Prostate gland (tissue), 2 donors: ENCODE measurements at places on chromosomes 2 and 18.

GRCh38 chr2:232479341-232480200 is 8.1 kb downstream of the ECEL1 start:
- no peak for DNase-seq

DNA sequence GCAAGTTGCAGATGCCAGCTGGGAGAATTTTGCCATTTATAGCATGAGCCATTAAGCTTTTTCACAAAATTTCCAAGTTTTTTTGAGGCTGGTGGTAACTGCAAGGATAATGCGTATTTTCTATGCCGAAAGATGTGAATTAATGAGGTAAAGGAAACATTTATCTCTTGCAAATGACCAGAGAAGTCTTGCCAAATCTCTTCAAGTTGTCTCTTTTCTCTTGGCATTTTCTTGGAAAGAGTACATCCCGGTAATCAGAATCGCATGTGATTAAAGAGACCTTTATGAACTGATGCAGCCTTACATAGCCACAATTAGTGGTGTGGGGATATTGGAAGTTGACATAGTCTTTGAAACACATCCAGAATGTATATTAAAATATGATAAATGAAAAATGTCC is 136.5 kb upstream of the MMADHC start:
- DNase-seq: no peak

- DNase-seq: no peak
Observed at GRCh38 chr2:223560749-223561435, 41.3 kb downstream of the SCG2 start.

DNA sequence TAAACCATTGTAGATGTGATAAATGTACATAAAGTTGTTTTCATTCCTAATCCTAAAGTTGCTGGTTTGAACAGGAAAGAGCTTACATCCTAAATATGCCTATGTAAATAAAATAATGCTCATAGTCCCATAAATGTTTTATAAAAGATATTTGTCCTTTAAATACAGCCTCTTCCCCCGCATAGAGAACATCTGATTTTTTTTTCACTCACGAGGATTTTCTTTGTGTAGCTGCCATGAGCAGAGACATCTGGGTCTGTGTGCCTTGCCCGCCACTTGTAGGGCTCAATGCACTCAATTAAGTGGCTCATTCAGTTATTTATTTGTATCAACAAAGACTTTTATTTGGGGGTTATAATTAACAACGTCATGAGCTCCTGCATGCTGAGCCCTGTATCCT is 72.8 kb downstream of the SOWAHC start:
- DNase-seq: no peak

- no peak for DNase-seq
Observed at GRCh38 chr2:105972246-105972645, 221.9 kb downstream of the UXS1 start.

DNA sequence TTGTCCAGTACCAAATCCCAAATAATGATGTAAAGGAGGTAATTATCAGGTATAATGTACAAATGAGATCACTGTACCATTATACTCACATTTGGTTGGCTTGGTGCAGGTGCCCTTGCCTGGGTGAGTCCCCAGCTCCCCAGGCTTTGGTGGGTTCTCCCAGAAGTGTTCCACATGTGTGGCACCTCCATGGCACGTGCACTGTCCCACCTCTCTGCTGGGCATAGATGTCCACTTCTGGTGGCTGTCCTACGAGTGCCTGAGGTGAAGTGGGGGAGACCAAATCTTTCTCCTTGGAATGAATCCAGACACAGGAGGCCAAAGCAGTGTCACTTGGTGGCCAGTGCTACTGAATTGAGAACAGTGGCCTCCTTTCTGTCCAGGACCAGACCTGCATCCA is 162.4 kb upstream of the SESTD1 start:
- no peak for DNase-seq

- DNase-seq: no peak
Observed at GRCh38 chr2:241939541-241939940, 70.0 kb downstream of the RTP5 start.

- DNase-seq: no peak
Observed at GRCh38 chr2:231820786-231821303, 34.6 kb downstream of the COPS7B start.

DNA sequence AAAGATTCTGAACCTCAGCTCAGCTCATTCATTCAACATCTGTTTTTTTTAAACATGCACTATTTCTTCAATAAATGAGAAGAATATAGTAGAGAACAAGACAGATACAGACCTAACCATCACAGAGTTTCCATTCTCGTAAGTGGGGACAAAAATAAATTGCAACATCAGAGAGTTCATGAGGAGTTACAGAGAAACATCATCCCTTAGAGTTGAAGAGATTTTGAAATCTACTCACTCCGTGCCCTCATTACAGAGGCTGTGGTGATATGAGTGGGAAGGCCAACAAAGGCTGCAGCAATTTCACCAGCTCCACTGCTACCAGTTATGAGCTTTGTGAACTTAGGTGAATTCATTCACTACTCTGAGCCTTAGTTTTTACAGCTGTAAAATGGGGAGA is 399.3 kb downstream of the BCL11A start:
- DNase-seq: no peak

GRCh38 chr2:18078216-18078615 is 199.7 kb downstream of the KCNS3 start:
- no peak for DNase-seq

DNA sequence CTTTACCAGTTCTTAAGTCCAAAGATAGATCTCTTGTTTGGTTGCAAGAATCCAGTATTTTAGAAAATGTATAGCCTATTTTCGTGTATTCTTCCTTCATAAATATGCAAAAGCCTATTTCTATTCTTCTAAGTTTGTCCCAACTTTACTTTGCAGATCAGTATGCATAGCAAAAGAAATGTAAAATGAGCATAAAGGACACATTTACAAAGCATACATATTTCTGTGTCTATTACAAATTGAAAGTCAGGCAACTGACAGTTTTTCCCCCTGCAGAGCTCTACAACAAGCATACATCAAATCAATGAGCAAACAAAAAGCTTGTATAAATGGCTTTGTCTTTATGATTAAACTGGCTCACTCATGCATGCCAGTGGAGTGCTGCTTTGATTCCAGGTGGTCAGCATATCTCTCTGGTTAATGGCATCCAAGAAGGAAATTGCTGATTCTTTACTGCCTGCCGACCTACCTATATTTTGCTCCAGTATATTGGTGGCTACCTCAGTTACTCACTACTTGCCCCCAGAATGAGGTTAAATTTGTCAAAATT is 10.0 kb upstream of the VPS54 start:
- no peak for DNase-seq

- no peak for DNase-seq
Observed at GRCh38 chr2:17587469-17587868, 47.0 kb downstream of the VSNL1 start.

DNA sequence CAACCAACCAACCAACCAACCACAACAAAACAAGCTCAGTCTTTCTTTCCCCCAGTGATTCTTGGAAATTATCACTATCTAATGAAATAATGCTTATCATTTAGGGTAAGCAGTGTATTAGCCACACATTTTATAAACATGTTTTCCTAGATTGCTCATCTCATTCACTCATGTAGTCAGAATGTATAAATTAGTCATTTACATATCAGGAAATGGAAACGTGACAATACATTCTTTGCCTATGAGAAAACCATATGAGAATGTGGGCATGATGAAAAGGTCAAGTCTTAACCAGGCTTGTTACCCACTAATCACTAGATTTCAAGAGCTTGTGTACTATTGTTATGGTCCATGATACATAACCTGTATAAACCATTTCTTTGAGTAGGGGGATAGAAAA is 1583.4 kb upstream of the PIK3C3 start:
- DNase-seq: no peak

DNA sequence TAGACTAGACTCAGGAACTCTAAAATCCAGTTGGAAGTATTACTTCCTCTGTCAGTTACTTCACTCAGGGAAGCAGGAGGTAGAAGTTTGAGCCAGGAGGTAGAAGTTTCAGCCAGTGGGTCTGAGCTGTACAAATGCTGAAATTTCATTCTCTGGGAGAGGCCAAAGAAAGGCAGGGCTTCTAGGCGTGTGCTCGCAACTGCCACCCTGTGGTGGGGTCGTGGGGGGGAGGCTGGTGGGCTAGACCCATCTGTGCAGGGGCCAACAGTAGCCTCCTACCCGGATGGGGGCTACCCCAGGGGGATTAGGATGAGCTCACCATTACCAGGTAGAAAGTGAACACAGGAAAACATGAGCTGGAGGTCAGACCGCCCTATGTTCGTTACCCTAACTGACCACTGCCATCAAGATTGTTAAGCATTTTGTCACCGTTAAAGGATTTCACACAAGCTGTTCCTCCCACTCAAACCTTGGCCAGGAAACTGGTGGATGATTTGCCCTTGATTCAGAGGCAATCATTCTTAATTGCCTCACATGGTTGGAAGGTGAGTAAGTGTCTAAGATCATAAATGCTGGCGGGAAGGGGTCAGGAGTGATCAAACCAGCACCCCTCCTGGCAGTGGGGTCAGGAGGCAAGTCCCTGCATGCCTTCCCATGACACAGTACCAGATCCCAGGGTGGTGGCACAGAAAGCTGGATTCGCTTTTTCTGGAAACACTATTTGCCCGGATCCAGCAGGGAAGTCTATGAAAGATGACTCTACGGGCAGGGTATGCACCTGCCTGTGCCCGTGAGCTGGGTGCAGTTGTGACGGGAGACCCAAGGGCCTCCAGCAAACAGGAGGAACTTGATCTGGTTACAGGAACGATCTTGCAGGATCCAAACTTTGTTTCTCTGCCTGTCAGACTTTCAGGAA is 5.2 kb upstream of the FHL2 start:
- DNase-seq: peak; percentile 58

DNA sequence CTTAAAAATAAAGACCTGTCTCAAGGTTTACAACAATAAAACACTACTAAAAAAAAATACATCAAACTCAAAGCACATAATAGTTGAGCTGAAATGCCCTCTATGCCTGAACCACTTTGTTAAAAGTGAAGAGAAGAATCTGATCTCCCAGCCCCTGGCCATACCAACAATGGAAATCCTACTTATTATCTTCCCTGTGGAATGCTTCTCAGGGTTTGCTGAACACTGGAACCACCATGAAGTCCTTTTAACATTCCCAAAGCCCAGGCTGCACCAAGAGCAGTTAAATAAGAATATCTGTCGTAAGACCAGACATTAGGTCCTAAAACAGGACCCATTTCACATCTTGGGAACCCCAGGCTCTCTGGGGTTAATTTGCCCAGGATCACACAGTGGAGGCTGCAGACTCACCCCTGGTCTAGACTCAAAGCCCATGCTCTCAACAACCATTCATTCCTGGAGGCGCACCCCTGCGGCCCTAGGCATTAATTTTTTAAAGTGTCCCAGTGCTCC is 285.8 kb downstream of the STK39 start:
- DNase-seq: no peak

DNA sequence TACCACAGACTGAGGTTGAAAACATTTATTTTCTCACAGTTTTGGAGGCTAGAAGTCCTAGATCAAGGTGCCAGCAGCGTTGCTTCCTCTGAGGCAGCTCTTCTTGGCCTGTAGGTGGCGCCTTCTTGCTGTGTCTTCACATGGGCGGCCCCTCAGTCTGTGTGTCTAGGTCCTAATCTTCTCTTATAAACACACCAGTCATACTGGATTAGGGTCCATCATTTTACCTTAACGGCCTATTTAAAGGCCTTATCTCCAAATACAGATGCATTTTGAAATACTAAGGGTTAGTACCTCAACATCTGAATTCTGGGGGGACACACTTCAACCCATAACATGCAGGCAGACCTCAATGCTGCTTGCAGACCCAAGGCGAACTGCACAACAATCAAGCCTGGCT is 4.4 kb upstream of the RMC1 start:
- peak; percentile 49 for DNase-seq

DNA sequence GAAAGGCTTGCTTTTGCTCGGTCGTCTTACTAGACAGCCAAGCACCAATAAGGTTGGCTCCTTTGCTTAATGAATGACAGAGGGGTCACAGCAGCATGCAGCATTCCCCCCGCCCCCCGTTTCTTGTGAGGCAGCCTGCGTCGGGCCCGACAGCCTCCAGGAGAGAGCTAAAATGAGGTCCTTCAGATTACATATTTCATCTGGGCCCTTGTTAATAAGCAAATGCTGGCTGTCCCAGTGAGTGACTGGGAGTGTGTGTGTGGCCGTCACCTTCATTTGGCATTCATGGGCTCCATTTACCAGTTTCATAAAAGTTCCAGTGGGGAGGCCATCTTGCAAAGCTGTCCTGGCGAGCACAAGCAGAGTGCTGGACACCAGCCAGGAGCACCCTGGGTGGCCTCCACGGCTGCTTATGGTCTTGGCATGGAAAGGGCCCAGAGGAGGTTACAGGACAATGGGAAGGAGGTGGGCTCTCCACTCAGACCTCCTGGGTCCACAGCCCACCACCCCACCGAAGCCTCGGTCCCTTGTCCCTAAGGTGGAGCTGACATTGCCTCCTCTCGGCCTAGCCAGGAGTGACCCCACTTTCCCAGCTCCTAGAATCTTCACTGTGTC is 37.2 kb downstream of the ODC1 start:
- no peak for DNase-seq
